ENCODE measurements at places on chromosomes 7 and 10. TPM values are rescaled to one million over a fixed set of nuclear protein-coding genes. Genes with fewer than 3 reads are reported as not detected.

MAGI2 gene
- polyA plus RNA-seq: 7.6 TPM

GRCh38 chr10:1591742-1592141 lies 145.6 kb downstream of the ADARB2 start:
- DNase-seq: no peak

- no peak for DNase-seq
Observed at GRCh38 chr10:89173075-89173474, 34.0 kb downstream of the CH25H start.

DNA sequence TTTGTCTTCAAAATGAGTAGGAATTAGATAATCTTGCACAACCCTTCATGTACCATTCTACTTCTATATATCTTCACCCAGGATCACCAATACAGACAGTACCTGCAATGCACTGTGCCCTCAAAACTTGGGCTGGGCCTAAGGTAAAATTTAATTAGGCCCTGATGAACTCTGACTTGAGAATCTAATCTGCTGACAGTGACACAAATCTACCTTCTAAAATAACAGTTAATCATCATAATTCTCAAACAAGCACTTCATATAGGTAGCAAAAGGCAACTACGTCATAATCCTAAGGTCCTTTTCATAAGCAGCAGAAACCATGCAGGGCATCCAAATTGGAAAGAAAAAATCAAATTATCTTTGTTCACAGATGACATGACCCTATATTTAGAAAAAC lies 4.1 kb downstream of the ZNF25 start:
- DNase-seq: no peak

DNA sequence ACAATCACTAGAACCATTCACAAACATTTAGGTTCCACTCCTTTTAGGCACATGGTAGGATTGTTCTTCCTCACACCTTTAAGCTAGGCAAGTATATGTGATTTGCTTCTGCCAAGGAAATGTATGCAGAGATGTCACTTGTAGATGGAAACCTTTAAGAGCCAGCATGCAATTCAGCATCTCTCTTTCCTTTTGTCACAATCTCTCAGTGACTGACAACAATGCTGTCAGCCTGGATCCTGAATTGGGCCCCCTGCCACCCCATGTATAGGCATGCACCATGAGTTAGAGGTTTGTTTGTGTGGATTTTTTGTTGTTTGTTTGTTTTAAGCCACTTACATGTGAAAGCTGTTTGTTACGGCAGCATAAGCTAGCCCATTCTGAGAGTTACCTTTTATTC lies 169.6 kb upstream of the PDE1C start:
- DNase-seq: no peak

- no peak for DNase-seq
Observed at GRCh38 chr10:74079028-74079935, 71.3 kb downstream of the AP3M1 start.

DNA sequence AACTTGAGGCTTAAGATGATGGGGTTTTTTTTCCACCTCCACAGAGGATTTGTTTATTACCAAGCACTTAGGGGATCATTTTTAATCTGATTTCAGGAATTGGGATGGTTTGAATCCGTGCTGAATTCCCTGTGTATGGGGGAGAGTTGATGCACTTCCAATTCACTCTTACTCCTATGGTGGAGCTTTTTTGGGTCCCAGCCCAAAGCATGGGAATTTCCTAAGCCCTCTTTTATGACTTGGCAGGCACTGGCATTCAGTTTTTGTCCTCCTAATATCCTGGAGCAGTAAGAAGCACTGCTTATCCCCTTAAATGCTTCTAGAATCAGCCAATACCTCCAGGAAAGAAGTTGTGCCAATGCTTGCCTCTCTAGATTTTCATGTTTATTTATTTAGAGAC lies 78.7 kb downstream of the HYCC1 start:
- DNase-seq: no peak

DNA sequence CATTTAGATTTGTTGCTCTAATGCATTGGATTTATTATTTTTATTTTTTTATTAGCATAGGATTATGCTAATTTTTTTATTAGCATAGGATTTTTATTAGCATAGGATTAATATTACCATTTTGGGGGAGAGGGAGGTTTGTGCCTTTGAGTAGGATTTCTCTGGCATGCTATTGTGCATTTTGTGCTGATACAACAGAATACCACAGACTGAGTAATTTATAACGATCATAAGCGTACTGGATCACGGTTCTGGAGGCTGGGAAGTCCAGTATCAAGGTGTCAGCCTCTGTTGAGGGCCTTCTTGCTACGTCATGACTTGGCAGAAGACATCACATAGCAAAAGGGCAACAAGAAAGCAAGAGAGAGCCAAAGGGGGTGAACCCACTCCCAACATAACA lies 187.5 kb downstream of the XPNPEP1 start:
- DNase-seq: no peak

DNA sequence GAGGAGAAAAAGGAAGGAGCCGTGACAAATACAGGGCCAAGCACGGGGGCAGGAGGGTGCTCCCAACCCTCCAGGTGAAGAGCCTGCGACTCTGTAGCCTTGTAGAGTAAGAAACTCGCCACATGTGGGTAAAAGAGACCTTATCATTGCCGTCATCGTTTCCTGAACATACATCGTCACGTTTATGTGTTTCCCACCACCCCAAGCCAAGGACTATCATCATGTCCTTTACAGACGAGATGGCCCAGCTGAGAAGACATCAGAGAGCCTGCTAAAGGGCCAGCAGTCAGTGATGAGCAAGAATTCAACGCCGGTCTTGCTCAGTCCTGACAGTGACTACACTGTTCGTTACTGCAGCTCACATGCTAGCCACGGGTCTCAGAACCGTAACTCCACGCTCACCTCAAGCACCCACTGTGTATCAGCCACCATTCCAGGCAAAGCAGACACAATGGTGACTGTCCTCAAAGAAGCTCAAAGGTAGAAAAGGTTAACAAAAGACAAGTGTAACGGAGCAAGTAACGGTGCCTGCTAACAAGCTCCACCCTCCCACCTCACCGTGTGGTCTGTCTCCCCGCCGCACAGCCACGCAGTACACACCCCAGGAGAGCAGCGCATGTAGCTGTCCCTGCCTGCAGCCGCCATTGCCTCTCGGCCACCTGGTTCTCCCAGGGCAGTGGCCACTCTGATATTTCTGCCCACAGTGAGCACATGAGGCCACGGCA lies 147.8 kb downstream of the MAD1L1 start:
- no peak for DNase-seq

- DNase-seq: no peak
Observed at GRCh38 chr10:23001901-23002516, 74.2 kb downstream of the ARMC3 start.

TFEC gene
- 0.96 TPM for polyA plus RNA-seq

- DNase-seq: peak; percentile 42
Observed at GRCh38 chr7:23530405-23530804, 1.4 kb downstream of the TRA2A start.

PAX4 gene
- not detected for polyA plus RNA-seq

CAMK2G gene
- polyA plus RNA-seq: 115 TPM

DNA sequence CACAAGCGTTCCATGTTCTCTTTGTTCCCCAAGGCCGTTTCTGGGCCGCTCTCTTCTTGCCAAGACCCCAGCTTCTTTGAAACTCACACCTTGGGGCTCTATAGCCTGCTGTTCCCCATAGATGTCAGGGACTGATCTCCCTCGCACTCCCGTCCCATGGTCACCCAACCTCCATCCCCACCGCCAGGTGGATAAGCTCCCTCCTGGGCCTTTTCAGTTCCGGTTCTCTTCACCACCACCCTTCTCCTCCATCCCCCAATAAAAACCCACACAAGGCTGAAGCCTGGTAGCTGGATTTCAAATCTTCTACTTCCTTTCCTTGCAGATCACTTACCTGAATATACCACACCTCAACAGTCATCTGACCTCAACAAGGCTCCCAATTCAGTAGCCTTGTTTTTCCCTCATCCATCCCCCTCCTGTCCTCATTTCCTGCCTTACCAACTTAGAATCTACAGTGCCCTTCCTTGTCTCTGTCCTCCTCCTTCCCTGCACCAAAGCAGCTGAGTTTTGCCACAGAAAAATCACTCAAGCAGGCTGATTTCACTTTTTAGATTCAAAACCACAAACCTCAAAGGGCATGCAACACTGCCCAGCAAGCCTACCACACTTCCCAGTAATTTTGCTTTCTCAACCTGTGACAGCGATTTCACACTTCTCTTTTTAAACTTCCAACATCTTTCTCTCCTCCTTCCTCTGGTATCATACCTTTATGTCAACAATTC lies 7.7 kb downstream of the SLC37A3 start:
- DNase-seq: no peak

GRCh38 chr7:40611095-40611871 lies 476.5 kb downstream of the SUGCT start:
- DNase-seq: no peak

GRCh38 chr7:96181174-96181573 lies 140.7 kb downstream of the SLC25A13 start:
- DNase-seq: no peak

- DNase-seq: no peak
Observed at GRCh38 chr10:115964827-115965226, 308.2 kb downstream of the GFRA1 start.

DNA sequence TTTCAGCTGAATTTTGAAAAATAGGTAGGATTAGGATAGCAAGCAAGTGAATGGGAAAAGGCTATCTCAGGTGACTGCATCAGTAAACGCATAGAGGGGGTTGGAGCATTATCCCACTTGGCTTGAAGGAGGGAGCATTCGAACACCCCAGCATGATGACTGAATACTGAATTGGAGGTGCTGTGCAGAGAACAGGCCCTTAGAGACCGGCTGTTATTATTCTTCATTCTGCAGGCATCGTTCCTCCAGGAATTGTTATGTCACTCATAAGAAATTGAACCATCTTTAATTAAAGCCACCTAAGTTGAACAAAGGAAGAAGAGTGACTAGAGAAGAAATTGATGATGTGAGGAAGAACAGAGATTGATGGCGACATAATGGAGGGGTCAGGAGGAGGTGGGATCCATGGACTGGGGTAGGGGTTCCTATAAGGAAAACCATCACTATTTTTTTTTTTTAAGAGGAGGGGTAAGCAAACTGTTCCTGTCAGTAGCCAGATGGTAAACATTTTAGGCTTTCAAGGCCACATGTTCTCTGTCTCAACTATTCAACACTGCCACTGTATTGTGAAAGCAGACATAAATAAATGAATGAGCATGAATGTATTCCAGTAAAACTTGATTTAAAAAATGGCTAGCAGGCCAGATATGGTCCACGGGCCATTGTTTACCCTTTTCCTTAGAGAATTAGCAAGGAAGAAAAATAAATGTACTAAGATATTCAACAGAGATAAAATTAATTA lies 264.7 kb upstream of the TAC1 start:
- no peak for DNase-seq

DNA sequence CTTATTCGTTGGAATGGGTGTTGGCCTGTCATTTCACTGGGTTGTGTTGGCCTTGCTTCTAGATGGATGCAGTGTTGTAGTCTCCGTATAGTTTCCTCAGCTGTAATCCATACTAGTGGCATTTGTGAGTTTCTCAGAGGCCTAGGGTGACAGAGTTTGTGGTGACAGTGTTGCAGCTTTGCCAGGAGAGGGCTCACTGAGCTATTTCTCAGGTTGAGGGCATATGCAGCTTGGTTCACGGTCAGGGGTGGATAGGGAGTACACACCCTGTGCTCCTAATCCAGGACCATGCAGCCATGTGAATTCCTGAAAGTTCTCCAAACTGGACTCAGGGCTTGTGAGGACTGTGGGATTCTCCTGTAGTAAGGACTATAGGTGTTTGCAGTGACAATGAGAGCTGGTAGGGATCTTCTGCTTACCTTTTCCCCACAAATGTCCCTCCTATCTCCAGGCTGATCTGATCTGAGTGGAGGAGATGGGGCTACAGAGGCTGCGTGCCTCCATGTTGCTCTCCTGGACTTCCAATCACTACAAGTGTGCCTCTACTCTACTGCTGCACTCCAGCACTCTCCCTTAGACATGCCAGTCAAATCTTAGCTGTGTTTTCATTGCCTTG lies 229.0 kb downstream of the STK31 start:
- DNase-seq: no peak

PRSS37 gene
- polyA plus RNA-seq: not detected

- no peak for DNase-seq
Observed at GRCh38 chr7:154503962-154504550, 451.9 kb downstream of the DPP6 start.

- no peak for DNase-seq
Observed at GRCh38 chr10:77862595-77862994, 64.0 kb downstream of the DLG5 start.

- no peak for DNase-seq
Observed at GRCh38 chr7:98125759-98126158, 19.1 kb downstream of the LMTK2 start.

OR9A2 gene
- not detected for polyA plus RNA-seq

DNA sequence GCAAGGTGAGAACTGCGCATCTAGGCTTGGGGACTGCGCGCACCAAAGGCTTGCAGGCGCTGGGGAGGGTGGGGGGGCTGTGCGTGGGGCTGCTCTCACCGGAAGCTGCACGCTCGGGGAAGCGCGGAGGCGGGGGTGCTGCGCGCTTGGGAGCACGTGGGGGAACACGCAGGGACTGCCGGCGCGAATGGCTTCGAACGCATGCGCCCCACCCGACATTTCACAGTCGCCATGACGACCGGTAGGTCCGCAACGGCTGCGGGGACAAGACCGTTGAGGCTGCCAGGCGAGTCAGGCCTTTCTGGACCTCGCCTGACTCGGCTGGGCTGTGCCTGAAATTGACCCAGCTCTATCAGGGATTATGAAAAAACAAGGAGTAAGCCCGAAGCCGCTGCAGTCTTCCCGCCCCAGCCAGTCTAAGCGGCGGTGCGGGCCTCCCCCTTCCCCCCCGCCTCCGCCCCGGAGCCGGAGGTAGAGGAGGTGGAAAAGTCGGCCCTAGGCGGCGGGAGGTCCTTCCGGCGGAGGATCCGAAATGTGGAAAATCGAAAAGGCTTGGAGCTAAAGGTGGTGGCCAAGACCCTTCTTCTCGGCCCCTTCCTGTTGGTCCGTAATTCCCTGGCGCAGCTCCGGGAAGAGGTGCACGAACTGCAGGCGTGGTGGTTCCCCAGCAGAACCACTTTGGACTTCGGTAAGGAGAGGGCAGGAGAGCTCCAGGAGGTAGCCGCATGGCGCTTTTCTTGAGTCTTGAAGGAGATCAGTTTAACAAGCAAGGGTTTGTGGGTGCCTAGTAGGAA lies 34.9 kb upstream of the STEAP1 start:
- peak; percentile 29 for DNase-seq

DNA sequence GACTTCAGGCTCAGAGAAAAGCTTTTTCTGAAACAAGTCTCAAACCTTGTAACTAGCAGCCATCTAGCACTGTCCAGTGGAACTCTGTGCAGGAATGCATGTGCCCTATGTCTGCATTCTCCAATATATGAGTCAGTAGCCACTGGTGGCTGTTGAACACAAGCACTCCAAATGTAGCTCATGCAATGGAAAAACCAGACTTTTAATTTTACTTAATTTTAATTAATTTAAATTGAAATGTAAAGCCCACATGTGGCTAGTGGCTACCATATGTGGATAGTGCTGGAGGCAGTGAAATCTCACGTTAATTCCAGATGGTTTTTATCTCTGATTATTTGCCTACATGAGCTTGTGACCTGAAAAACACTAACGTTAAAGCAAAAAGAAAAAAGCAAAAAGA lies 225.1 kb downstream of the GATA3 start:
- DNase-seq: no peak

TWIST1 gene
- 28.4 TPM for polyA plus RNA-seq

All from urinary bladder (tissue), 4 donors.